ENCODE measurements at places on chromosomes 5 and 9.
A peak's percentile ranks its signal among the peaks of the same experiment; 100 is the strongest.

- no peak for DNase-seq
- no peak overlapping the region for H3K27ac ChIP-seq
- H3K4me1 ChIP-seq = no peaks in the 10 kb centered on the region
- H3K36me3 ChIP-seq = no peaks in the 10 kb centered on the region
Measured at GRCh38 chr9:29717631-29718030, 2144.3 kb upstream of the C9orf72 start.

DNA sequence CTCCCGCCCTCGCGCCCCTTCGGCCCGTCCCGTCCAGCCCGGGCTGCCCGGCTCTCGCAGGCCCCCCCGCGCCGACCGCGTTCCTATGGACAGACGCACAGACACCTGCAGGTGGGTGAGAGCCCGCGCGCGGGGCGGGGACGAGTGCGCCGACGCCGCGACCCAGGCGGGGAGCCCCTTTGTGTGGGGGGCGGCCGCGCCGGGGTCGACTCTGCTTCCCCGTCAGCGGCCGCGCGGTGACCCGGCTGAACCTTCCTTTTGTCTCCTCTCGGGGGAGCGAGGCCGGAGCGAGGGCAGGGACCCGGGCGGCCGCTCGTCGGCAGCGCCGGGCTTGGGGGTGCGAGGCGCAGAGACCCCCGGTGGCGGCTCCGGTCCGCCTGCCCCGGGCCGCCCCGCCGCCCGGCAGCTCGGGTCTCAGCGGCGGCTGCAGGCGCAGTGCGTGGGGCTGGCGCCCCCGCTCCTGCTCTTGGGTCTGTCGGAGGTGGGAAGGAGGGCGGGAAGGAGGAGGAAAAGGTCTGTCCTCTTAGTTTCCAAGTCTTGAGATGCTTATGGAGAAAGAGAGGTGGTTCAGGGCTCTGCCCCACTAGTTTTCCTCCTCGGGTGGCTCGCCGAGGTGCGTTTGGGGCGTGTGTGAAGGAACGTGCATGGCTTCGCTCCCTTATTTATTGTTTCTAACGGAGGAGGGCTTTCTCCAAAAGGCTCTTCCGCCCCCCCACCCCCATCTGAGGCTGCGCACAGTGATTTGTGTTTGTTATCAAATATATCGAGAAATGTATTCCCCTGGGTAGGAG is 576 bp downstream of the KIAA1958 start:
- H3K27me3 ChIP-seq = no peaks in the 10 kb centered on the region
- peak overlapping the region; percentile 68 for H3K27ac ChIP-seq
- H3K4me3 ChIP-seq = peak overlapping the region; percentile 81
- peaks cover 14% of the 10 kb centered on the region for H3K4me1 ChIP-seq

DNA sequence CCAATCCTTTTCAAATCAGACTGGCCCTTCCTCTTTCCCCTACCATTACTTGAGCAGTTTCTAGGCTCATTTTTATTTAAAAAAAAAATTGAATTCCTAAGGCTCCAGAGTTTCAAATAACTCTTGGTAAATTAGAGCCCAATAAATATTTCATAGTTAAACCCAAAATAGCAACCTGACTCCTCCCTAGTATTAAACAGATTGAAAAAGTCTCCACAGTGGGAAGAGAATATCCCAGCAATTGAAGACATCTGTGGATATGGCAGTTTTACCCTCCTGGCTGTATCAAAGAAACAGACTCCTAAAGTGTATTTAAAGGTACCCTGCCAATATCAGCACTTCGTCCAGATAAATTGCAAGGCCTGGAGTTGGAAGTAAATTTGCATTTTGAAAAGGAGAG is 52.7 kb upstream of the GDNF start:
- no peak overlapping the region for H3K4me3 ChIP-seq
- no peak overlapping the region for H3K27ac ChIP-seq
- H3K36me3 ChIP-seq = no peaks in the 10 kb centered on the region
- no peak for DNase-seq
- H3K4me1 ChIP-seq = peaks cover 8% of the 10 kb centered on the region

DNA sequence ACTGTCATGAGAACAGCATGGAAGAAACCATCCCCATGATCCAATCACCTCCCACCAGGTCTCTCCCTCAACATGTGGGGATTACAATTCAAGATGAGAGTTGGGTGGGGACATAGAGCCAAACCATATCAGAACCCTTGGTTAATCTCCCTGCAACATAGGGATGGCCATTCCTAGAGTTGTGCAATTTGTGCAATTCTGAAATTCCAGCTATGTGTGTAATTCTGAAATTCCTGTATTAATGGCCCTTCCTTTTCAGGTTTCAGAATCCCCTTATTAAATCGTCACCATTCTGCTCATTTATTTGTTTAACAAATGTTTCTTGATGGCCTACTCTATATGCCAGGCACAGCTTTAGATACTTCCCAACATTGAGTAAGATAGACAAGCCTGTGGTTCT is 282.6 kb downstream of the SMARCA2 start:
- H3K4me3 ChIP-seq = no peak overlapping the region
- DNase-seq = no peak
- no peak overlapping the region for H3K27ac ChIP-seq
- H3K27me3 ChIP-seq = no peaks in the 10 kb centered on the region
- H3K36me3 ChIP-seq = no peaks in the 10 kb centered on the region

- no peak overlapping the region for H3K4me3 ChIP-seq
- peak overlapping the region; percentile 96 for H3K27ac ChIP-seq
- peaks cover 75% of the 10 kb centered on the region for H3K4me1 ChIP-seq
- H3K36me3 ChIP-seq = no peaks in the 10 kb centered on the region
- DNase-seq = peak; percentile 92
Measured at GRCh38 chr5:179326122-179326927, 18.9 kb downstream of the ADAMTS2 start.

- peak; percentile 82 for DNase-seq
- 0 out of 2 replicates have a peak, but pooled peaks cover 4% of the 10 kb centered on the region for H3K27me3 ChIP-seq
- H3K36me3 ChIP-seq = no peaks in the 10 kb centered on the region
Measured at GRCh38 chr9:35616681-35617459, 1.3 kb downstream of the CD72 start.

All from SK-N-SH (cell line).